NCI-H2081 (cell line): ENCODE measurements at places on chromosomes 16 and 17.

DNA sequence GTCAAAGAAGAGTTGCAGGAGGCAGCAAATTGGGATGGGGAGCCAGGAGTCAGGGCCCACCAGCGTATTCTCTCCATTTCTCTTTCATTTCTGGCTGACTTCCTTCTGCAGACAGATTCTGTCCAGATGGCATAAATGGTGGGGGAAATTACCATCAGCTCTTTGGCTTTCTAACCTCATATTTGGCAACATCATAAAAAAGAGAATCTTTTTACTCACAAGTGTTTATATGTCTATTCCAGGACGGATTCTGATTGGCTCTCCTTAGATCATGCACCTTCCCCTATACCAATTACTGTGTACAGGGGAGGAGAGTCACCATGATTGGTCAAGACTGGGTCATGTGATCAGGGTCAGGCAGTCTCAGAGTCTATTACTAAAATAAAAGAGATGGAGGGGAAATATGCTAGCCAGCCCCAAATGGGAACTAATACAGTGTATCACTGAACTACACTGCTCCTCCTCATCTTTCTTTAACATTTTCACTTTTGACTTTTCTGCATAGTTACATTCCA, 537.1 kb upstream of the EEF2KMT start:
- no peak for DNase-seq

DNA sequence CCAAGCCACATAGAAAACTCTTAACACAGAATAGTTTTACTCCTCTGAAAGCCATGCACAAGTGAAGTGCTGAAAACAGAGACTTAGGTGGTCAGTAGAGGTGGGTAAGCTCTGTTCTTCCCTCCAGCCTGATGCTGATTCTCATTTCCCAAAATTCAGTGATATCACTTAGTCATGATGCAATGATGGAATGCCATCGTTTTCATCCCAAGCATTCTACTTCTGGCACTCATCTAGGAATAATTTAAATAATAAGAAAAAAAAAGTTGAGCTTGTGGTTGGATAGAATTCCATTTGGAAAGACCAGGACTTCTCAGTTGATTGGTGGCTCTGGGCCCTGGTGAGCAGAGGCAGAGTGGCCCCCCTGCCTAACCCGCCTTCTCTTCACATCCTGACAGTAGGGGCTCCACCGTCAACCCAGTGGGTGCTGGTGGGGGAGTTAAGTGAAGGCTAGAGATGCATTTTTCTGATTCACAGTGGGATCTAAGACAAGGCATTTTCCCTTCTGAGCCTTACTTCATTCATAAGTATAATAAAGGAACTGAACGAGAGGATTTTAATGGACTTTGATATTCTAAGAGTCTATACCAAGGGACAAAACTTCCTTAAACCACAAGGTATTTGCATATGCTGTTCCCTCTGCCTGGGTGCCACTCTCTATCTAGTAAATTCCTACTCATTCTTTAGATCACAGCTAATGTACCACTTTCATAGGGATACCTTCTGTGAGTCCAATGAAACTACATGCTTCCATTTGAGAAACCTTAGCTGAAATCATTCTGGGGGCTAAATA, 310.3 kb upstream of the DYNLRB2 start:
- no peak for DNase-seq

DNA sequence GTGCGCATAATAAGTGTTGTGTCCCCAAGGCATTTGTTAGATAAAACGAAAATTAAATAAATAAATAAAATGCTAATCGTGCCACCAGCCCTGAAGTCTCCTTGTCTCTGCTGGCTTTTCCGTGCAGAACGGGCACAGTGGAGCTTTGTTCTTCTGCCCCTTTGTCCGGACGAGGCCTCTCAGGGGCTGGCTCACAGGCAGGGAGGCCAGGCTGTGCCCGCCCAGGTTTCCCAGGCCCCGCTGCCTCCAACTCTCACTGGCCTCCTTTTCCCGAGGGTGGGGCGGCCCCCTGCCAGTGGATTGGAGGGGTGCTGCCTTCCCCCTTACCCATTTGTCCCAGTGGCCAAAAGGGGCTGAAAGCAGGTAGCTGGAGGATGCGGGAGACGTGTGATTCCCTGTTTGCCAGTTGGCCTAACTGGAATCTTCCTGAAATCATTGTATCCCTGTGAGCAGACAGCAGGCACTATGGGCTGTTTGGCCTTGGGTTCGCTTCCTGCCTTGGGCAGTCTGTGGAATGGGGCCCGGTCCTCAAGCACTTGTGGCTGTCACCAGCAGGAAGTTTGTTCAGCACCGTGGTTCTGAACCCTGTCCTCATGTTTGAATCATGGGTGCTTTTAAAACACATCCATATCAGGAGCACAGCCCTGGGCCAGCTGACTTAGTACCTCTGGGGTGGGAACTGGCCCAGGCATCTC, 64.4 kb downstream of the KSR1 start:
- no peak for DNase-seq

DNA sequence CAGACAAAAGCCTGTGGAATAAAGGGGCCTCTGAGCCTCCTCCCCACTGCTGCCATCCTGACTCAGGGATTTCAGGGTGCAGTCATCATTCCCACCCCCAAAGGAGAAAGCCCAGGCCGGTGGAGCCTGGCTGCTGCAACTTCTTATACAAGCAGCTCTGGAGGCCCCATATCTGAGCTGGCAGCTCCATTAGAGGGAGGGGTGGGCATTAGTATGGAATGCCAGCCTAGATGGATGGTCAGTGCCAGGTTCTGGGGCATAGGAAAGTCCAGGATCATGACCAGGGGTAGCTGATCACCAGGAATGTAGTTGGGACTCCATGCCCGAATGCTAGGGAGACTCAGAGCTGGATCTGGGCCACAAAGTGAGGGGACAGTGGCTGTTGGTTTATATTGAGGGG, 581.0 kb downstream of the KCNJ18 start:
- DNase-seq, result no peak

DNA sequence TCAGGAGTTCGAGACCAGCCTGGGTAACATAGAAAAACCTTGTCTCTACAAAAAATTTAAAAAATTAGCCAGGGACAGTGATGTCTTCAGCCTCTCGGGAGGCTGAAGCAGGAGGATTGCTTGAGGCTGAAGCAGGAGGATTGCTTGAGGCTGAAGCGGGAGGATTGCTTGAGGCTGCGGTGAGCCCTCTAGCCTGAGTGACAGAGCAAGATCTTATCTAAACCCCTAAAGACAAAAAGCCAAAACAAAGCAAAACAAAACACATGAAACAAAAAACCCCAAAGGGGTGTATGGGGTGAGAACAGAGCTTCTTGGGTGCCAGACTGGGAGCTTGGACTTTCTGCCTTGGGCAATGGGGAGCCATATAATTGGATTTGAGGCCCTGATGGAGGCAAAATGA, 2.6 kb downstream of the SPNS3 start:
- no peak for DNase-seq

DNA sequence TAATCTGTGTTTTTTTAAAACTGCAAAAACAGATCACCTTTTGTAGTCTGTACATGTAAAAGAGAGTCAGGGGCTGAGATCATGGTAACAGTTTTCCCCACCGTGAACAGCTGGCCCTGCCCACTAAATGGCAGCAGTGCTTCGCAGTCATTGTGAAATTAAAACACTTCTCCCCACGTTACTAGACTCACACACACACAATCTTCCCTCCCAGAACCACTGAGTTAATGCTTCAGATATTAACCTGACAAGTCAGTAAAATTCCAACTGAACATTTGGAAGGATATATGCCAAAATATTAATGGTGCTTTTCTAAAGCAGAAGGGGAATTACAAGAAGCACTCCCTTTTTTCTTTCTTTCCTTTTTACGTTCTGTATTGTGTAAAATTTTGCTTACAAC, 1.2 kb upstream of the CD300LG start:
- DNase-seq, result no peak

GRCh38 chr16:73697336-73697735, 599.3 kb upstream of the PSMD7 start:
- DNase-seq, result no peak

DNA sequence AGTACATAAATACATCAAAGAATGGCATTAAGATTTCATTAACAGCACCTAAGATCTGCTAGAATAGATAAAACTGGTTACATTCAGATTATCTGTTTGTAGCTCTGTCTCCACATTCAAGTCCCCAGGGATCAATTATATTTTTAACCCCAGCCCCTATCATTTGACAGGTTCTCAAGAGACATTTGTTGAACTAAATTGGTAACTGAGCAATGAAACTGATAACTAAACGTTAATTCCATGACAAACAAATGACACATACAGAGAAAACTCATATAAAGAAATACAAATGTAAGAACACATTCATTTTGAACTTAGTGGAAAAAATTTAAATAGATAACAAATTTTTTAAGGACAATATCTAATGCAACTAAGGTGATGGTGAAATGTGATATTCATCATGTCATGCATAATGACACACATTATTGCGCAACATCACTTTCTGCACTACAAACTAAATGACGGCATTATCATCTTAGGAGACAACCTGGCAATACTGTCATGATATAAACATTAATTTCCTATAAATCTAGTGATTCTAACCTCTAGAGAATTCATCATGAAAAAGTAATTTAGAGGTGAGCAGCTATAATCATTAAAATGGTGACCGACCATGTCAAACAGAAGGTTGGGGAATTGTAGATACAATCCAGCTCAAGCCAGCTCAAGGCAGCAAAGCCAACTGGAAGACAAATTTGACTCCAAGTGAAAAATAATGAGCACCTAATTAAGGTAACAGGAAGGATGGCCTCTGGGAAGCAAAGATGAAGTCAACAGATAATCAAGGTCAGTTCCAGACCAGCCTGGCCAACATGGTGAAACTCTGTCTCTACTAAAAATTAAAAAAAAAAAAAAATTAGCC, 9.5 kb downstream of the ARHGAP17 start:
- no peak for DNase-seq

GRCh38 chr16:57310801-57311200, 26.3 kb upstream of the PLLP start:
- DNase-seq, result no peak

- DNase-seq, result peak; percentile 88
These were observed 175.7 kb upstream of the GSE1 start for GRCh38 chr16:85437166-85438052.

DNA sequence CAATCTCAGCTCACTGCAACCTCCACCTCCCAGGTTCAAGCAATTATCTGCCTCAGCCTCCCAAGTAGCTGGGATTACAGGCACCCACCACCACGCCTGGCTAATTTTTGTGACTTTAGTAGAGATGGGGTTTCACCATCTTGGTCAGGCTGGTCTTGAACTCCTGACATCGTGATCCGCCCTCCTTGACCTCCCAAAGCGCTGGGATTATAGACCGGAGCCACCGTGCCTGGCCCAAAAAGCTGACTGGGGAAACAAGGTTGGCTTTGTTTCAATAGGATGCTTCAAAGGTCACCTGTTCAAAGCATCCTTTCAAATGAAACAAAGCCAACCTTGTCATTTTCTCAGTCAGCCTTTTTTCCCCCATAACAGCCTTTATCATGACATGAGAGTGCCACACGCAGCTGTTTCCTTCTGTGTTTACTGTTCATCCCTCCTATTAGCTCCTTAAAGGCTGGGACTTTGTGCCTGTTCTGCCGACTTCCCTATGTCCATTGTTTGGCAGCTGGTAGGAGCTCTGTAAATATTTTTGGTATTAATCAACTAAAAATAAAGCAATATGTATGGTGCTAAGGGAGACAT, 51.1 kb downstream of the ADAMTS18 start:
- DNase-seq, result no peak

GRCh38 chr17:82765371-82765770, 13.5 kb downstream of the TBCD start:
- DNase-seq, result no peak

- no peak for DNase-seq
These were observed 241.7 kb upstream of the CDH8 start for GRCh38 chr16:62277942-62278341.

GRCh38 chr17:10177913-10178505, 20.4 kb downstream of the GAS7 start:
- DNase-seq, result no peak

GRCh38 chr16:414395-415169, 10.9 kb upstream of the RAB11FIP3 start:
- no peak for DNase-seq

DNA sequence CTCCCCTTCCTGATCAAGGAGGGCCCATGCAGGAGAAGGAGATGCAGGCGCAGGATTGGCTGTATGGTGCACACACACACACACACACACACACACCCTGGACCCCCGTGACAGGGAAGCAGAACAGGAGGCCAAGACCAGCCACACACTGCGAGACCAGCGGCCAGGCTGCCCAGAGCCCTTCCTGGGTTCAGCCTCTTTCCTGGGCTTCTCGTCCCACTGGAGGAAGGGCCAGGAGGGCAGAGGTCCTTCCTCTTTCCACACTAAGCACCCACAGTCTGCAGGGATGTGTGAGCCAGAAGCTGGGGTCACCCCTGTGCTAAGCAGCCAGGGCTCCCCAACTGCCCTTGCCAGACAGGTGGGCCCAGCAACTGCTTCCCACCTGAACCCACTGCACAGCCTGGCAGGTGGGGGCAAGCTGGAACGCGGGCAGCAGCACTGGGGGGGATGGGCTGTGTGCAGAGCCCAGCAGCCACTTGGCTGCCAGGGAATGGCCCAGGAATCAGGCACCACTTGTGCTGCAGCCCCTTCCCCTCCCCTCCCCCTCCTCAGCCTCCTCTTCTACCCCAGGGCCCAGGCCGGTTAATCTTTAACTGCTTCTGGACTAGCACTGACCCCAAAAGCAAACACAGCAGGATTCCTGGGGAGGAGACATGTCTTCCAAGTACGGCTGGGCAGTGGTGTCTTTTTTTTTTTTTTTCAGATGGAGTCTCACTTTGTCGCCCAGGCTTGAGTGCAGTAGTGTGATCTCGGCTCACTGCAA, 44.6 kb upstream of the SLC38A10 start:
- no peak for DNase-seq

- DNase-seq, result peak; percentile 94
These were observed 224.0 kb upstream of the TNRC6C start for GRCh38 chr17:77734371-77735080.

DNA sequence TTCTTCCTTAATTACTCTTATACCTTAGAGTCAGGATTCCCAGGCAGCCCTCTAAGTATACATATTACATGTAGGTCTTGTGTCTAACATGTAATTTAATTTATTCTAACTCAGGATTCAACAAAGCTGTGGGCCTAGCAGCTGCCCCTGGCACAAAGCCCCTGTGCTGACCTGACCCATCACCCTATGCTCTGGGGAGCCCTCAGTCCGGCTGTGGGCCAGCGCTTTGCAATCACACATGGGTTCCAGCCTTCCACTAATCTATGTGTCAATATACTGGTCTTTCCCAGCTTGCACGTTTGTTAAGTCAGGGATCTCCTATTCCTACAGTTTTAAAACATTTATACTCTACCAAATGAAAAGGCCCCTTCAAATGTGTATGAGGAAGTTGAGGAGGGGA, 62.7 kb upstream of the SREBF1 start:
- DNase-seq, result no peak

- DNase-seq, result no peak
These were observed 84.3 kb downstream of the ARHGAP23 start for GRCh38 chr17:38512473-38513058.

- no peak for DNase-seq
These were observed 233.5 kb upstream of the RPL38 start for GRCh38 chr17:73969956-73970355.
